ENCODE measurements at places on chromosomes 6 and 20. TPM values are rescaled to one million over a fixed set of nuclear protein-coding genes. Genes with fewer than 3 reads are reported as not detected.

- no peak for DNase-seq
These were observed 477.3 kb upstream of the IRAK1BP1 start for GRCh38 chr6:78390066-78390465.

DNA sequence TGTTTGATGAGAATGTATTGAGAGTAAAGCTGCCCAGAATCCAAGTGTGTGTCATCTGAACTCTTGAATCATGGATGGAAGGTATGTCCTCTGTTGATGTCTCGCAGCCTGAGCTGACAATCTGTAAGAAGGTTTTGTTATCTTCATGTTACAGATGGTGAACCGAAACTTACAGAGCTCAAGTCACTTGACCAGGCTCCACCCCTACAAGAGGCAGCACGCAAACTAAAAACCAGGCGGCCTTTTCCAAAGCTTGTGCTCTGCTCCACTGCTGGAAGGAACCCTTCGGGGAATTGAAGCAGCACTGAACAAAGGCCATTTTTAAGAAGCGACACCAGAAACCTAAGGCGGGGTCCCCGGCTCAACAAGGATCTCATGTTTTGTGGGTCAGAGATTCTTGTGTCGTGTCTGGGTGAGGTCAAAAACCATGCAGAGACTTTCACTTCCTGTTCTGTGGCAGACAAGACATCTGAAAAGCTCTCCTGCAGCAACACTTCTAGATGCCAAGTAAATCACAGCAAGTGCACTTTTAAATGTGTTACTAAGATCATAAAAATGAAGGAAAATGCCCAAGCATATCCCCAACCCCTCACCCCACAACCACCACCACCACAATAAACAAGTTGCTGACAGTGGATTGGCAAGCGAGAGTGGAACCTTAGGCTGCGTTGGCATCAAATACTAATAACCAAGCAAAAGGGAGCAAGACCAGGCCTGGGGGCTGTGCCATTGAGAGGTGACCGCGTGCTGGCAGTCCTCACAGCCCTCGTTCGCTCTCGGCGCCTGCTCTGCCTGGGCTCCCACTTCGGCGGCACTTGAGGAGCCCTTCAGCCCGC lies 27.3 kb downstream of the NQO2 start:
- DNase-seq: no peak

GRCh38 chr6:49462071-49462470 lies 982 bp downstream of the MMUT start:
- DNase-seq: no peak

GRCh38 chr6:149903938-149904611 lies 6.2 kb upstream of the RAET1E start:
- DNase-seq: no peak

The MAP3K7 gene
- total RNA-seq: 29.1 TPM
